Stimulated activated CD4-positive, alpha-beta T cell treated with anti-CD3 and anti-CD28 coated beads, Interleukin-15, amount 100 ng/mL, for 48 hours (primary cell): ENCODE measurements at places on chromosomes 2 and 18.

DNA sequence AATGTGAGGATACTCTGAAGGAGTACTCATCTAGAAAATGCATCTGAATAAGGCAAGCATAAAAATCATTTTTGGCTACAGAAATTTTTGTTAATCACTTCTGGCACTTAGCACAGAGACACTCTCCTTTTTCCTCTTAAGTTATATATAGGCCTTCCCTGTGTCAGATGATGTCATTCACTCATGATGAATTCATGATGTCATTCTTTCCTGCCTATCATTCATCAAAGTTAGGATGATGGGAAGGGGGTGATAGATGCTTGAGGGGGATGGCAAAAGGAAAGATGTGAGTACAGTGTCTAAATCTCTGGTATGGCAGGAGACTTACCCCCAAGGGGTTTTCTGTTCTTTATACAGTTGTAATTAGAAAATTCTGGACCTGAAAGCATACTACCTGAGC, 42.0 kb downstream of the MAP3K20 start:
- DNase-seq: no peak

DNA sequence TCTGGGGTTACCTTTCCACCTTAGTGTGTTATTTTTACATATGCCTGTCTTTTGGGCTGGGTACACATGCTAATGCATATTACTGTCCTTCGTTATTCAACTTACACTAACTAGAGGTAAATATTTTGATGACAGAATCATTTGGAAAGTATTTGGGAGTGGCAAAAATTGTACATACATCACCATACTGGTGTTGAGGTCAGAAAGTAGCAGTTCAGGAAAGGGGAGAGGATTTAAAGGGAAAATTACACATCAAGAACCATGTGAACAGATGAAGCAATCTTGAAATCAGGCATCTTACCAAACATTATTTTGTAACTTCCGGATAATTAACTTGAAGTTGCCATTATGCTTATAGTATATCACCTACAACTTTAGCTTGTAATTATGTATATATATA, 379.7 kb downstream of the RND3 start:
- DNase-seq: no peak

GRCh38 chr2:30756051-30756719, 51.1 kb downstream of the CAPN13 start:
- DNase-seq: no peak

DNA sequence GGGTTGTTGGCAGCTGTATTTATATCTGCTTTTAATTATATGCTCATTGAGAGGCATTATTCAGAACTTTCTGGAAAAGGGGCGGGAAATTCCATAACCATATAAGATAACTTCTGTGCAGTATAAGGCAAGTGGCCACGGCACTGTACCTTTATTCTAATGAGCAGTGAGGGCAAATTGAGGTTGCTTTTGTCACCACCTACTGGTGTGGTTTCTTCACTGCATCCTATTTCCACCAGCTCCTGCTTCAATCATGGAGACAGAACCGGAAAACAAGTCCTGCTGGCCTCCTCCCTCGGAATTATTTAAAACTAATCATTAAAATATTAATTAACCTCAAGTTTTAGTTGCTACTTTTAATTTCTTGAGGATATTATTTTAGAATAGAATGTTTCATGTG, 759.4 kb downstream of the CBLN2 start:
- no peak for DNase-seq
